Activated naive CD4-positive, alpha-beta T cell treated with anti-CD3 and anti-CD28 coated beads for 36 hours (primary cell): ENCODE measurements at places on chromosomes 4 and X. TPM values are rescaled to one million over a fixed set of nuclear protein-coding genes. Genes with fewer than 3 reads are reported as not detected.

DNA sequence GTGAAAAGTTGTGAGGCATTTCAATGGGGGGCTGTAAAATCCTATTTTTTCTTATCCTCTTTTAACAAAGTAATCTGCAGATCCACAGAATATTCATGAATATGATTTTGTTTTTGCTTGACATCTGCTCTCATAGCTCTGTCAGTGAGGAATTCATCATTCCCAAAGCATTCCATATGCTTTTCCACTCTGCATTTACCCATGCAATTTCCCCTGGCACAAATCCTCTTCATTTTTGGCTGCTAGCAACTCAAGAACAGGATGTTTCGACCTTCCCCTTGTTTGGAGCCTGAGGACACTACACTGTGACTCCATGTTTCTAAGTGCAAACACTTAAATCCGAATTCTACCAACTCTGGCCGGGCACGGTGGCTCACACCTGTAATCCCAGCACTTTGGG lies 48.5 kb downstream of the KLHL15 start:
- peaks cover 2% of the 10 kb centered on the region for H3K4me1 ChIP-seq
- H3K4me3 ChIP-seq = no peak overlapping the region
- peaks cover 5% of the 10 kb centered on the region for H3K36me3 ChIP-seq

DNA sequence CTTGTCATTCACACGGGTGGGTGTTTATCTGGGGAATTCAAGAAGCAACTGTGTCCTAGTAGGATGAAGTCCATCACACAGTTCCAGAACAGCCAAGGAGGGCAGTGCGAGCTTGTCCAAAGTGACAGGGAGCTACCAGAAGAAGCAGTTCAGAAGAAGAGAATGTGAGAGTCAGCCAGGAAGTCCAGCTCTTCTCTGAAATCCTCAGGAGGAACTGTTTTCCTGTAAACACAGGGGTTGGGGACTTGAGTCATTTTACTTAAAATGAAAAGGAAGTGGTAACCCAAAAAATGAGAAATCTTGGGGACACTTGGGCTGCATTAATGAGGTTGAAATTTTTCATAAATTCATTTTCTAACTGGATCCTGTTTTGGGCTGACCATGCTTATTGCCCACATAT lies 8.2 kb upstream of the TLR10 start:
- no peak overlapping the region for H3K27ac ChIP-seq
- DNase-seq = no peak
- no peak overlapping the region for H3K4me3 ChIP-seq
- H3K27me3 ChIP-seq = no peaks in the 10 kb centered on the region
- peaks cover 8% of the 10 kb centered on the region for H3K36me3 ChIP-seq

Gene ADRA2C
- total RNA-seq = not detected

DNA sequence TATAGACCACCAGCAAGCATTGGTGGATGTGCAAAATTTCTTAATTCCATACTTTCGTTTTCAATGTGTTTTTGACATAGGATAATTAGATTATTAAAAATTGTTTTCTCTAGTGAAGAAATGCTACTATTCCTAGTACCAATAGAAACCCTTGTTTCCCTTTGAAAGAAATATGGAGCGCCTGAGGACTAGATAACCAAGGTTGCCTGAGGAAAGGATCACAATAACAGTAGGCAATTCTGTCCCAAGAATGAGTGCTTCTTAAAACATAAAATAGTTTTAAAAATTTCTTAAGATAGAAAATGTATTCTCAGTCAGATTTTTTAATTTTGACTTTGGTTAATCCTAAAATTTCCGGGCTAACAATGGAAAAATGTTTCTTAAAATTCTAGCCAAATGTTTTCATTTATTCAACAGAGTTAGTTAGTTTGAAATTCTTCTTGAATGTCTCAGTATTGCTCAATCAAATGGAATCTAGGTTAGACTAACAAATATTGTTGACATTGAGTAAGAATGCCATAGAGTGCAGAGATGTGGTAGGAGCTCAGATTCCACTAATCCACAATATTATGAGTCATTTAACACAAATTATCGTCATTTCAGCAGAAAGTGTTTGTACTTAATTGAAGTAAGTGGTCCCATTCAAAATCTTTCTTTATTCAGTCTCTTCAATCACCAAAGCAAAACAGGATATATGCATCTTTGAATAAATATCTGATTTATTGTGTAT lies 666.0 kb downstream of the GRID2 start:
- H3K36me3 ChIP-seq = no peaks in the 10 kb centered on the region
- no peaks in the 10 kb centered on the region for H3K4me1 ChIP-seq
- no peak for DNase-seq
- no peak overlapping the region for H3K27ac ChIP-seq
- no peak overlapping the region for H3K4me3 ChIP-seq
- H3K27me3 ChIP-seq = no peaks in the 10 kb centered on the region

Gene PLAC8
- 62.0 TPM for total RNA-seq

GRCh38 chr4:146310319-146311021 lies 96.1 kb downstream of the REELD1 start:
- peaks cover 5% of the 10 kb centered on the region for H3K36me3 ChIP-seq
- H3K27me3 ChIP-seq = no peaks in the 10 kb centered on the region
- H3K4me3 ChIP-seq = no peak overlapping the region
- no peaks in the 10 kb centered on the region for H3K4me1 ChIP-seq

GRCh38 chr4:155612074-155612473 lies 54.6 kb upstream of the GUCY1A1 start:
- no peaks in the 10 kb centered on the region for H3K4me1 ChIP-seq
- no peak overlapping the region for H3K4me3 ChIP-seq
- no peak for DNase-seq
- no peaks in the 10 kb centered on the region for H3K36me3 ChIP-seq

DNA sequence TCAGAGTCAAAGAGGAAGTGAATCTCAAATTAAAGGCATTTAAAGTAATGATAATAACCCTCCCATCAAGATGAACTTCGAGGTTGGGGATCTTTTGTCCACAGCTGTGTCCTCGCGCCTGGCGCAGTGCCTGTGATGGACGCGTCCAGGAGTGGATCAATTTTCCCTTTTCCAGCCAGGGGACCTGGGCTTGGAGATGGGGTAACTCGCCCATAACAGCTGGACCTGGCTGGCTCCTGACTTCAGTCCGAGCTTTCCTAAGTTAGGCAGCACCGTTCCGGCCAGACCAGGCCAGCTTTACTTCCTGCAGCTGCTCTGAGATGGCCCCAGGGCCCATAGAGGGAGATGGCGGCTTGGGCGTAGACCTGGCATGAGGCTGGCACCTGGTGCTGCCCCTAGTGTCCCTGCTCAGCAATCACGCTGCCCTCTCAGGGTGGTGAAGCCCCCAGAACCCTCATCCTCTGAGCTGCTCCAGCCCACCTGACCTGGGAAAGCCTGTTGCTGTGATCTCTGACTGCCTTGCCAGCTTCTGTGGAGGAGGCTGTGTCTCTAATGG lies 23.9 kb downstream of the ADRA2C start:
- H3K27me3 ChIP-seq = peaks cover 13% of the 10 kb centered on the region
- DNase-seq = no peak
- H3K4me3 ChIP-seq = no peak overlapping the region
- H3K27ac ChIP-seq = no peak overlapping the region
- no peaks in the 10 kb centered on the region for H3K36me3 ChIP-seq

Gene LRRC66
- not detected for total RNA-seq

Gene SMPX
- not detected for total RNA-seq

GRCh38 chr4:96916711-96917110 lies 1076.8 kb downstream of the PDHA2 start:
- no peaks in the 10 kb centered on the region for H3K27me3 ChIP-seq
- H3K4me1 ChIP-seq = no peaks in the 10 kb centered on the region
- H3K36me3 ChIP-seq = no peaks in the 10 kb centered on the region
- no peak for DNase-seq

DNA sequence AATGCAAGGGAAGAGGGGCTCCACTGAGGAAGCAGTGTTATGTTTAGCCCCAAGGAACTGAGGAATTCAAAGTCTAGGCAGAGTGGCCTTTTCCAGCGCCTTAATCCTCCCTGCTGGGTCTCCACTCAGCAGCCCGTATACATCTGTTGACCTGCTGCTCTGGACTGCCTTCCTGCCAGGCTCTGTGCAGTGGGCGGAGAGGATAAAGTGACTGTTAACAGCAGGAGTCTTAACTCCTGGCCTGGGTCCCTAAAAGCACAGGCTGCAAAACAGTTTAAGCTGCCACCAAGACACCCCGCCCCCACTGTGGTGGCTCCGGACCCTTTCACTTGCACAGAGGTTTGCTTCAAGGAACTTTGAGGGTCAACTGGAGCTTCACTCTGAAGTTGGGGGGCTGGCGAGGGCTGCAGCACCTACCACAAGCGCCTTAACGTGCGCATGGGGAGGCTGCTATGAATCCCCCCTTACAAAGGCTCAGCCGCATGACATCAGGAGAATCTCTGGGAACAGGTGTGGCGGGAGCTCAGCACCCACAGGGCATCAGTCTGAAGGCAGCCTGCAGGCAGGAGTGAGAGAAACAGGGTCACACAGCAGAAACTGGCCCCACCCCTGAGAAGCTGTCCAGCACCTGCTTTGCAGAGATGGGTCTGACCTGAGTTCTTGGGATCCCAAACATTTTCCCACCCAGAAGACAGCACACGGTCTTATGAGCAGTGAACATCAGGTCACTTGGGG lies 358.2 kb upstream of the GATB start:
- H3K4me3 ChIP-seq = no peak overlapping the region
- no peak for DNase-seq
- no peak overlapping the region for H3K27ac ChIP-seq
- H3K27me3 ChIP-seq = no peaks in the 10 kb centered on the region
- peaks cover 40% of the 10 kb centered on the region for H3K4me1 ChIP-seq

- no peaks in the 10 kb centered on the region for H3K27me3 ChIP-seq
- H3K36me3 ChIP-seq = no peaks in the 10 kb centered on the region
- H3K4me3 ChIP-seq = peak within 1 kb of the TSS; percentile 88
- H3K27ac ChIP-seq = peak within 1 kb of the TSS; percentile 70
- peaks cover 38% of the 10 kb centered on the region for H3K4me1 ChIP-seq
Measured at GRCh38 chrX:129843459-129844306, at the start of gene ZDHHC9. Gene ZDHHC9 (minus strand): TSS chrX:129843886. CDS start chrX:129841945, 1,941 bp downstream.

- no peak overlapping the region for H3K27ac ChIP-seq
- H3K4me3 ChIP-seq = no peak overlapping the region
- H3K4me1 ChIP-seq = no peaks in the 10 kb centered on the region
- H3K36me3 ChIP-seq = no peaks in the 10 kb centered on the region
Measured at GRCh38 chr4:119068529-119068962, 67.1 kb upstream of the MYOZ2 start.

DNA sequence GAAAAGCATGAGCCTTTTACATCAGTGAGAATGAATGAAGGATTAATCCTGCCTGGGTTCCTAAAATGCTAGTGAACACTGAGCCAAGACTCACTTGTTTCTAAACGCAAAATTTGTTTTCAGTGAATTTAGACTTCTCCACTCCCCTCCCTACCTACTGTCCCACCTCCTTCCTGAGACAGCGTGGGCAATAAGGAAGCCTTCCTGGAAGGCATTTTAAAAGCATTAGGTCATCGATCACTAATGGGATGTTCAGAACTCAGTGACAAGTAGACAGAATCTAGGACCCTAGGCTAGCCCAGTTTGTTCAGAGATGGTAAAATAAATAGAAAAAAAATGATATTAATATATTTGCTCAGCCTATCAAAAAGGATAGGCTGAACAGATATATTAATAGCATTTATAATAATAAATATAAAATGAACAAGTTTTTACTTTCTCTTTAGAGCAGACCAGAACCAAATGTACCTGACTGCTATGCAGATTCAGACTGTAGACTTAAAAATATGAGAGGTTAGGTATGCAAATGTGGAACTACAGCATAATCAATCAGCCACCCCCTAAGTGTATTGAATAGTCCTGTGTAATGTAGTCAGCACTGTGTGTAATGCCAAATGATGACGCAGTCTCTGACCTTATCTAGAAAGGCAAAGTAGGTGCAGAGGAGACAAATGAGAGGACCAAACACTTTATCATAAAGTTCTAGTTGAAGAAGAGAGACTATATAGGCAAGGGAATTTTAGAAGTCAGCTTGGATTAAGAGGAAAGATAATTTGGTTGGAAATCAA lies 331.1 kb downstream of the GPAT3 start:
- no peaks in the 10 kb centered on the region for H3K27me3 ChIP-seq
- no peaks in the 10 kb centered on the region for H3K36me3 ChIP-seq
- no peak overlapping the region for H3K4me3 ChIP-seq

GRCh38 chrX:111365770-111366325 lies 46.1 kb downstream of the DCX start:
- no peaks in the 10 kb centered on the region for H3K27me3 ChIP-seq
- no peak overlapping the region for H3K27ac ChIP-seq
- no peak overlapping the region for H3K4me3 ChIP-seq
- no peak for DNase-seq
- H3K4me1 ChIP-seq = no peaks in the 10 kb centered on the region

Gene MAGEC2
- not detected for total RNA-seq

Gene MAGEE2
- not detected for total RNA-seq

Gene CFAP47
- total RNA-seq = not detected

Gene NAA11
- total RNA-seq = not detected

- H3K4me3 ChIP-seq = no peak overlapping the region
- H3K27ac ChIP-seq = no peak overlapping the region
- no peaks in the 10 kb centered on the region for H3K36me3 ChIP-seq
- DNase-seq = no peak
- no peaks in the 10 kb centered on the region for H3K4me1 ChIP-seq
- peaks cover 18% of the 10 kb centered on the region for H3K27me3 ChIP-seq
Measured at GRCh38 chr4:77500801-77501200, 104.8 kb upstream of the CXCL13 start.

- no peak overlapping the region for H3K4me3 ChIP-seq
- no peaks in the 10 kb centered on the region for H3K36me3 ChIP-seq
- DNase-seq = no peak
- no peak overlapping the region for H3K27ac ChIP-seq
- peaks cover 15% of the 10 kb centered on the region for H3K27me3 ChIP-seq
Measured at GRCh38 chr4:6120361-6120760, 80.0 kb downstream of the JAKMIP1 start.

DNA sequence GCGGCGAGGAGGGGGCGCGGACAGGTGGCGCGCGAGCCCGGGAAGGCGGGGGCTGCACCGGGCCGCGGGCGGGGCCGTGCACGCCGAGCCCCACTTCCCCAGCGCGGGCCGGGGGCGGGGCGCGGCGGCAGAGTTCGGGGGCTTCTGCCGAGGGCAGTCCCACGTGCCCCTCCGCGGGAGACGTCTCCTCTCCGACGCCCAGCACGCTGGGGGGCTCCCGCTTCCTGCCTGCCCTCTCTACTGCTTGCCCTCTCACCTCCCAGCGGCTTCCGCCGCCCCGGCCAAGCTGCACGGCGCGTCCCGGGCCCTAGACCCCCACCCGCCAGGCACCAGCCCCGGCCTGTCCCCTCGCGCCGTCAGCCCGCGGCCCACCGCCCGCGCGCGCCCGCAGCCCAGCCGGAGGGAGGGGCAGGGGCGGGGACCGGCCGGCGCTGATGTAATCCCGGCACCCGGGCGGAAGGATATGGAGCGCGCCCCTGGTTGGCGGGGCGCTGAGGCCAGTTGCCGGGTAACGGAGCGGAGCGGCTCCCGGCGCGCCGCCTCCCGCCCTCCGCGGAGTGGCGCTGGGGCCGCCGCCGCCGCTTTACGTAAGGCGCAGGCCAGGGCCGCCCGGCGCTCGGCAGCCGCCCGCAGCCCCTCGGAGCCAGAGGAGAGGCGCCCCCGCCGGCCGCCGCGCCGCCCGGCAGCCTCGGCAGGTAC lies at the start of gene KIAA0232:
TSS of gene KIAA0232 (plus strand) at position 581 of the 699 bp plus-strand sequence. CDS start 41,727 bp downstream, outside the sequence.
- peak within 1 kb of the TSS; percentile 75 for H3K4me3 ChIP-seq
- DNase-seq = peak; percentile 88
- H3K36me3 ChIP-seq = peaks cover 1% of the 10 kb centered on the region

Gene PCDH19
- not detected for total RNA-seq

GRCh38 chr4:89100853-89101252 lies 10.5 kb upstream of the TIGD2 start:
- H3K27ac ChIP-seq = peak overlapping the region; percentile 48
- peaks cover 25% of the 10 kb centered on the region for H3K4me1 ChIP-seq
- H3K27me3 ChIP-seq = peaks cover 3% of the 10 kb centered on the region
